Stimulated activated naive CD8-positive, alpha-beta T cell treated with anti-CD3 and anti-CD28 coated beads, Interleukin-15, Interleukin-2, amounts not matched to agents 100 U/mL and 50 U/mL, for 24 hours (primary cell): ENCODE measurements at places on chromosomes 3 and 15.

DNA sequence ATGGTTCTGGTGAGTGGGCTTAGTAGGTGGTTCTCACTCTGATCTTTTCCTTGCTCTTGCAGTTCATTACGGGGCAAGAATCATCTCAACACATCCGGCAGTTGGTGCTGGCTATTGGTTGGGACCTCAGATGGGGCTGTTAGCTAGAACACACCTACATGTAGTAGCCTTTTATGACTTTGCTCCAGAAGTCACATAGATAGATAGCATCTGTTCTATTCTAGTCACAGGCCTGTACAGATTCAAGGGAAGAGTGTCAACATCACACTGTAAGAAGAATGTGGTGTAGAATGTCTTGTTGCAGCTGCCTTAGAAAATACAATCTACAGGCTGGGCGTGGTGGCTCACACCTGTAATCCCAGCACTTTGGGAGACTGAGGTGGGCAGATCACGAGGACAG is 15.1 kb downstream of the RAB5A start:
- no peak for DNase-seq

DNA sequence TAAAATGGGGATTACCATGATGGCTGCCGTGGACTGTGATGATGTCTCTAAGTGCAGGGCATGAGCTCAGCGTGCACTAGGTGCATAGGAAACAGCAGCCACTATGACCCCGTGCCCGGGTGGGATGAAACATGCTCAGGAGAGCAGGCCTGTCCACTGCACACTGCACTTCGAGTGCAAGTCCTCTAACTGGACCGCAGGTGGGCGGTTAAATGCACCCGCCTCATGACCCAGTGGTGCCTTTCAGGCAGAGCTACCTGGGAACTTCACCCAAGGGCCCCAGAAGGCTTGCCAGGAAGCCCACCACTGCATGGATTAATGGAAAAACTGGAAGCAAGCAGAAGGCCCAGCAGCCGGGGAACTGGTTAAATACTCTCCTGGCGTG is 34.0 kb downstream of the PRKCD start:
- no peak for DNase-seq

GRCh38 chr3:194277104-194277785 is 73.9 kb downstream of the CPN2 start:
- no peak for DNase-seq

DNA sequence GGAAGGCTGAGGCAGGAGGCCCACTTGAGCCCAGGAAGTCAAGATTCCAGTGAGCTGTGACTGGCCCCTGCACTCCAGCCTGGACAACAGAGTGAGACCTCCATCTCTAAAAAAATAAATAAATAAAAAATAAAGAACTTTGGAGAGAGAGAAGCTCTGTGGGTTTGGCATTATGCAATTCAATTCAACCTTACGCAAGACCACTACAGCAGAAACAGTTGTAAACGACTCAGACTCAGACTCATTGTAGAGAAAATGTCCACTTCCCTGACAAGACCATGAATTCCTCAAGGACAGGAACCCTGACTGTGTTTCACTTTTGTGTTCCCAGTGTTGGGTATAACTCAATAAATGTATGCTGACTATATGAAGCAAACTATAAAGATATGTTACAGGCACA is 90.3 kb upstream of the C3orf80 start:
- no peak for DNase-seq

GRCh38 chr3:4561661-4562060 is 68.5 kb downstream of the ITPR1 start:
- DNase-seq, result no peak

DNA sequence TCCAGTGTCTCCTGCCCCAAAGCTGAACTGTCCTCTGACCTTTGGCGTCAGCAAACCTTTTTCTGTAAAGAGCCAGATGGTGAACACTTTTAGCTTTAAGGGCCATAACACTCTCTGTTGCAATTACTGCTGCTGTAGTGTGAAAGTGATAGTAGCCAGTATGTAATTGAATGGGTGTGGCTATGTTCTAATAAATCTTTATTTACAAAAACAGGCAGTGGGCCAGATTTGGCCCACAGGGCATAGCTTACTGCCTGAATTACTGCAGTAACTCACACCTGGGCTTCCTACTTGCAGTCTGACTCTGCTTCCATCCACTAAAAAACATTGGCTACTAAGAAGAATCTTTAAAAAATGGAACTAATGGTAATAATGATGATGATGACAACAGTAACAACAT is 68.0 kb upstream of the SLC6A11 start:
- DNase-seq, result no peak

- DNase-seq, result no peak
Observed at GRCh38 chr3:120370463-120370862, 21.3 kb upstream of the LRRC58 start.

DNA sequence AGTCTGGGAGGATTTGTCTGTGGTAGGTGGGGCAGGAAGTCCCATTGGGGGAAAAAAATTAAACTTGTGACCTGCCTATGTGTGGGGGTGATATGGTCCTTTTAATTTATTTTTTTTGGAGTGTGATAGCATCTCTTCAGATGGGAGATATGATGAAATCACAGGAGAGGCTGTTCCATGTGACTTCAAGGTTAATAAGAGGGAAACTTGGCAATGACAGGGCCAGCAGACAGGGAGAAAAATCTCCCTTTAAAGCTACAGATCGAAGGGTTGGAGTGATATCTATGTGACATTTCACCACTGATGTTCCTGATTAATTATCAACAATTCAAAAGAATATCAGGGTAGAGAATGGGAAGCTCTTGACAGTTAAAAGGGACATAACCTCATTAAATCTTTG is 886.9 kb downstream of the TUSC7 start:
- no peak for DNase-seq

GRCh38 chr15:73608941-73609340 is 24.2 kb downstream of the NPTN start:
- DNase-seq, result no peak

DNA sequence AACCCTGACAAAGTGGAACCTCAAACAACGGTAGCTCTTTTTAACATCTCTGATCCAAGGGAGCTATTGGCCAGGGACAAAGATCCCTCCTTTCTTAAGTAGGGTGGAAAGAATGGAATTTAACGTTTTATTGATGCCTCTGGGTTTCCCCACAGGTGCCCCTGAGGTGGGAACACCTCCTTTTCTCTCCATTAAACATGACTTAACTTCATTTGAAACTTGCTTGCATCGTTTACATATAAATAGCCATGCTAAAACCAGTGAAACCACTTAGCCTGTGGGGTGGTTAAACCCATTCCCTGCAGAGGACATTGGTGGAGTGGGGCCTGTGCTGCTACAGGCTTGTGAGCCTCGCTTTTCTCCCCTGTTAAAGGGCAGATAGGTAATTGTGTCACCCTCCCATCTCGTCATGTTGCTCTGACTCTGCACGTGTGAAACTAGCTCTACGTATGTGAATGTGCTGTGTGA is 9.7 kb downstream of the CGNL1 start:
- no peak for DNase-seq

DNA sequence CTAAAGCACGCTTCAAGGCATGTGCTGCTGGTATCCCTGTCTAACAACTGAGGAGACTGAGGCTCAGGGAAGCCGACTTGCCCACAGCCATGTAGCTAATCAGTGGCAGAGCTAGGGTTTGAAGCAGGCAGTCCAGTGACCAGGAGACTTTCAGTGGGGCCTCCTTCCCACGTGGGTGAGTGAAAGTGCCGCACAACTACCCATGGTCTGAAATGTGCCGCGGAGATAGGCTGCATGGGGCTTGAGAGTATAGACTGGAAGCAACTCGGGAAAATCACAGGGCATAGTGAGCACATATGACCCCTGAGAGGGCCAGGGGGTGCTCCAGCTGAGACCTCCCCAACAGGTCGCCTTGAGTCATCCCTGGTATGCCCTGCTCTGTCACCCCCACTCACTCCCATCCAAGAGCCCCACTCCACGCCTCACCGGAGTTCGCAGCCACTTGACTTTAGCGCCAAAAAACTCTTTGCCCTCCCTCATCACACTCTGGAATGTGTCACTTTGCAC is 19.1 kb downstream of the FAM174B start:
- no peak for DNase-seq

DNA sequence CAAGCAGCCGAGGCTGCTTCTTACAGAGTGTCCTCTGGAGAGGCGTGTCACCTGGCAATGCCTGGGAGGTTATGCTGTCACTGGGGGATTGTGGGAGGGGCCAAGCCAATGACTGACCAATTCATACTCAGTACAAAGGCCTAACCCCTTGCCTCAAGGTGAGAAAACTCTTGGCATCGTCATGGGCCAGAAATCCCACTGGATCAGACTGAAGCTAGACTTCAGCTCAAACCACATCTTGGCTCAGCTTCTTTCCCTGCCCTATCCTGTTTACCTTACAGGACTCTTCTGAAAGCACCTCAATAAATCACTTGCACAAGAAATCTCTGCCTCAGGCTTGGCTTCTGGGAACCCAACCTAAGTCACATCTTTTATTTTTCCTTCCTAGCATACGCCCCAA is 9.5 kb downstream of the ANAPC13 start:
- no peak for DNase-seq

- no peak for DNase-seq
Observed at GRCh38 chr3:182412066-182412465, 381.2 kb upstream of the ATP11B start.

DNA sequence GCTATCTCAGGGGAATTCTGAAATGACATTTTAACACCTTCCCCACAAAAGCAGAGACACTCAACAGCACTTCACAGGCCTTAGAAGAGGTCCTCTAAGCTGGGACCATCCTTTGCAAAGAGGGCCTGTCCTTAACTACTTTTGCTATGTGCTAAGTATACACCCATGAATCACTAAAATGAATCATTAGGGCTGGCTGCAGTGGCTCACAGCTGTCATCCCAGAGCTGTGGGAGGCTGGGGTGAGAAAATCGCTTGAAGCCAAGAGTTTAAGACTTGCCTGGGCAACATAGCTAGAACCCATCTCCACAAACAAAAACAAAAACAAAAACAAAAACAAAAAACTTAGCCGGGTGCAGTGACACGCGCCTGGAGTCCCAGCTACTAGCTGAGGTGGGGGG is 53.9 kb upstream of the MELTF start:
- DNase-seq, result peak; percentile 18

GRCh38 chr15:71348597-71348996 is 233.3 kb downstream of the THSD4 start:
- DNase-seq, result no peak
